Anterior cingulate cortex (tissue), 58 donors: ENCODE measurements at places on chromosomes 3 and 15.

- DNase-seq: no peak
These were observed 82.0 kb downstream of the LIPC start for GRCh38 chr15:58513726-58514336.

GRCh38 chr15:78148392-78149067 is 632 bp upstream of the IDH3A start:
- no peak for DNase-seq

- DNase-seq: no peak
These were observed 61.3 kb downstream of the PPARG start for GRCh38 chr3:12349895-12350811.

DNA sequence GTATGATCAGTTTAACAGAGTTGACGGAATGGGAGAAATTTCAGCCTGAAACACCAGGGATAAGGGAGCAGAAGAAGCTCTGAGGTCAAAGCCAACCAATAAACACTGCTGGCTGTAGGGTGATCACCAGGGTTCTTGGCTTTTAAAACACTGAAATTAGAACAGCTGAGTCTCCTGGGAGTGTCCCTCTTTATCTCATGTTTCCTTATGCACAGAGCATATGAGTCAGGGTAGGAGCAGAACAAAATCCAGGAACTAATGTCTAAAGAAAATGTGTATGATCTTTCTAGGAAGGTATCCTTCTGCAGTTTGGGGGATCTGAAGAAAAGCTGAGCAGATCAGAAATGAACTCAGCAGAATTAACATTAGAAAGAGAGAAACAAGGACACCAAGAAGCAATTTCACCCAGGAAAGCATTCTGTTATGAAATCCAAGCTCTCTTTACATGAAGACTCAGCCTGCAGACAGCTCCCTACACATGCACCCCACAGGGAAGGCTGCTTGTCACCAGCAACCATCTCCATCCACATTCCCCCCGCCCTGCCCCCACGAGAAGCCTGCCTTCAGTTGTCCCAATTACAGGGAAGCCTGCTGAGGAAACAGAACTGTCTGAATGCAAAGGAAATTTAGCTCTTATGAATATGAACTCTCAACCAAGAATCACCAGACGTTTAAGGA is 469.7 kb downstream of the PDCD6IP start:
- DNase-seq: no peak
